Activated gamma-delta T cell treated with anti-CD3 and anti-CD28 coated beads, Interleukin-2, amount 50 U/mL, for 16 hours (primary cell): ENCODE measurements at places on chromosomes 2 and 18.

- no peak for DNase-seq
Observed at GRCh38 chr18:67219821-67220220, 296.7 kb downstream of the DSEL start.

GRCh38 chr18:69209761-69210160, 190.9 kb upstream of the DOK6 start:
- no peak for DNase-seq

GRCh38 chr18:65942854-65943253, 192.0 kb downstream of the CDH7 start:
- no peak for DNase-seq

DNA sequence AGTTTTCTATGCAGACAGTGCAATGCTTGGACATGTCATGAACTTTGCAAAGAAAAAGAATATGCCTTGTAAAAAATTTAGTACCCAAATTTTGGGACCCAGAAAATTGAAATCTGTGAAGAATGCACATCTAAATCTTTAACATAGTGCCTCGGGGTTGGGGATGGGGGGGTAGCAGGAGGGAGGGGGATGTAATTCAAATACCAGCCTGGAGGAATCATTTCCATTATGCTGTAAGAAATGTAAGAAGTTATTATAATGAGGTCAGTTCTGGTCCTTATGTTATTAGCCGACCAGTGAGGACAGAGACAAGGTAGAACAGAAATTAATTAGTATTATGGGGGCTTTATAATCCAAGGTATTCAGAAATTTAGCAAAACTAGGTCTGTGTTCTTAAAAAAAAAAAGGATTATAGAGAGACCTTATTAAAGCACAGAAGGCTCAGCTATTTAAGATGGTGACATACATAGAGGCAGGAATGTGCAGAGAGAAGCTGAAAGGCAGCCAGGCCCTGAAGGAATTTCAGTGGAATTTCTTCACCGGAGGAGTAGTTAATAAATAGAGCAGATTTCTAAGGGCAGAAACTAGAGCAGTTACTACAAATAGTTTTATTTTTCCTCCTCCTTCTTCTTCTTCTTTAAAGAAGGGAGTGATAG, 89.0 kb upstream of the RBMS1 start:
- DNase-seq = no peak

GRCh38 chr2:121479882-121480522, 50.7 kb upstream of the RNU4ATAC start:
- no peak for DNase-seq

DNA sequence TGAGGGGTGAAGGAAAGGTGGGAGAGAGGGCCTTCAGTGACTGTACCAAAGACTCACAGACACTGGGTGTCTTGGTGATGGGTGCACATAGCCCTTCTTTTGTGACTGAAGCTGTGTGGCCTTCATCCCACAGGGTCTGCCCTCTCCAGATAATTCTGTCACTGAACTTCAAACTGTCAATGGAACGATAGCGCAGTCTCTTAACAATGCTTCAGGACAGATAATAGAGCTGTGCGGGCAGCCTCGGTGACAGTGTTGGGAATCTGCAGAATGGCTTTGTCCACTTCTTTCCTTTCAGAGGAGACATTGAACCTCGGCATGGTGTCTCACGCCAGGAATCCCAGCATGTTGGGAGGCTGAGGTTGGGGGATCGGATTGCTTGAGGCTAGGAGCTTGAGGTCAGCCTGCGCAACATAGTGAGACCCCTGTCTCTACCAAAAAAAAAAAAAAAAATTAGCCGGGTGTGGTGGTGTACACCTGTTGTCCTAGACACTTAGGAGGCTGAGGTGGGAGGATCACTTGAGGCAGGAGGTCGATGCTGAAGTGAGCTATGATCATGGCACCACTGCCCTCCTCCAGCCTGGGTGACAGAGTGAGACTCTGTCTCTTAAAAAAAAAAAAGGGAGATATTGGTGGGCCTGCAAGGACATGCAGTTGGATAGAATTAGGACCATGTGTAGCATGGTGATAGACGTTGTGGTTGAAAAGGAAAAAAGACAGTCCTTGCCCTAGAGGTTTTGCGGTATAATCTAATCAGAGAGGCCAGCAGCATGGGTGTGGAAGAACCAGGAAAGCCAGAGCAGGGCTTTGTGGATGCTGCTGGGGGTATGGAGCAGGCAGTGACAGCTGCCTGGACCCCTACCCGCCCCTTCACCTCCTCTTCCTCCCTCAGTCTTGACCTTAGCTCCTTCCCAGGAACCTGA, 91.4 kb downstream of the LDLRAD4 start:
- no peak for DNase-seq

- DNase-seq = no peak
Observed at GRCh38 chr18:68722821-68723220, 7.9 kb upstream of the TMX3 start.

DNA sequence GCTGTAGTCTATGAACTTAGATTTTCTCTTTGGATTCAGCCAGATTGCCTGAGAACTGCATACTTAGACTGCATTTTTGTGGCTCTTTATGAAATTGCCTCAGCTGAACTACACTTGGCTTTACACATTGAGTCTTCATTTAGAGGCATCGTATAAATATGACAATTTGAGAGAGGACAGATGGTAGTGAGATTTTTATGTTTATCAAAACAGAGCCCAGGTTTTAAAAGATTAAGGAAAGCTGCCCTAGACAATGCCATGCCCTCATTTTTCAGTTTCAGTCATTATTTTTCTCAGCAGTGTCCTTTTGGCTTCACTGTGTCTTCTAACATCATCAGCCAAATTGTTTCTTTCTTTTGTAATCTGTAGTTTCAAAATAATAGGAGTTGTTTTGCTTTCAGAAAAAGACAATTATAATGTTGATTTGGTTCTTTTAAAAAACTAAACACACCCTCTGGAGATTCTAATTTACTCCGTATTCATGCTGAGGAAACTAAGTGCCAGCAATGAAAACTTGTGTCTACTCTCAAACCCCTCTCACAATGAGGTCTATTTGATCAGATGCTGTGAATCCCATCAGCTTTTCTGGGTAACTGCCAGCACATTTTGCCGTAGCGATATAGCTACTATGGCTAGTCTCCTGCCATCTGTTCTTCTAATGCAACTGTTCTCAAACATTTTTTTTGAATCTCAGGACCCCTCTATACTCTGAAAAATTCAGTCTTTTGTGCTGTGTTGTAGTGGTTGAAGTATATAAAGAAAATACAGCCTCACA, 46.2 kb downstream of the TWSG1 start:
- DNase-seq = no peak

- no peak for DNase-seq
Observed at GRCh38 chr2:43038696-43039094, 187.7 kb downstream of the ZFP36L2 start.

GRCh38 chr2:61857224-61857623, 3.4 kb upstream of the FAM161A start:
- no peak for DNase-seq

DNA sequence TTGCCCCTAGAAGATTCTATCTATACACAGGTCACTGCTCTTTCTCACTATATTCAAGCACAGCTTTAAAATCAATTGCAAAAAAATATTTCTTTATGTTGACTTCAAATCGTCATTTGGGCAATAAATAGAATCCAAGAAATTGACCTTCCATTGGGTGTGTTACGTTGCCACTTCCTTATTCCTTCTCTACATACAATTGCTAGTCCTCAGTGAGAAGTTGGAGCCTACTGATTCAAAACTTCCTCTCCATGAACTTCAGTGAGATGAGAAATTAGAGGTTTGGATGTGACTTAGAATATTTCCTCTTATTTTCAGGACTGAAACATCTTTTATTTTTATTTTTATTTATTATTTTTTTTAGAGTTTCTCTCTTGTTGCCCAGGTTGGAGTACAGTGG, 40.3 kb downstream of the PMAIP1 start:
- DNase-seq = no peak

- DNase-seq = no peak
Observed at GRCh38 chr2:241349941-241350340, 6.1 kb upstream of the FARP2 start.

GRCh38 chr2:9297156-9297555, 90.5 kb downstream of the ASAP2 start:
- DNase-seq = no peak

DNA sequence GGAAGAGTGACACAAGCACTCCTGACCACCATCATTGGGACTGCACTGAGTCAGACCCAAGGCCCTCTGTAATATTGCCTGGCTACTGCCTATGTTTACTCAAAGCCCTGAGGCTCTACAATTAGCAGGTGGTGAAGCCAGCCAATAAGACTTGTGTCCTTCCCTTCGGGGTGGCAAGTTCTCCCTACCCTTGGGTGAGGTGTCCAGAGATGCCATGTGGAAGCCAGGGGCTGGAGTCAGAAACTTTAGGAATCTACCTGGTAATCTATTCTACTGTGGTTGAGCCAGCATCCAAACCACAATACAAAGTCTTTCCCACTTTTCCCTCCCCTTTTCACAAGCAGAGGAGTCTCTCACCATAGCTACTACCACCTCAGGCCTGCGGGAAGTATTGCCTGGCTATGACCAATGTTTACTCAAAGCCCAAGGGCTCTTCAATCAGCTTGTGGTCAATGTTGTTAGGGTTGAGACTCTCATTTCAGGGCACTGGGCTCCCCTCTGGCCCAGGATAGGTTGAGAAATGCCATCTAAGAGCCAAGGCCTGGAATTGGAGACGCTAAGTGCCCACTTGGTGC, 17.6 kb downstream of the DHRS9 start:
- no peak for DNase-seq

DNA sequence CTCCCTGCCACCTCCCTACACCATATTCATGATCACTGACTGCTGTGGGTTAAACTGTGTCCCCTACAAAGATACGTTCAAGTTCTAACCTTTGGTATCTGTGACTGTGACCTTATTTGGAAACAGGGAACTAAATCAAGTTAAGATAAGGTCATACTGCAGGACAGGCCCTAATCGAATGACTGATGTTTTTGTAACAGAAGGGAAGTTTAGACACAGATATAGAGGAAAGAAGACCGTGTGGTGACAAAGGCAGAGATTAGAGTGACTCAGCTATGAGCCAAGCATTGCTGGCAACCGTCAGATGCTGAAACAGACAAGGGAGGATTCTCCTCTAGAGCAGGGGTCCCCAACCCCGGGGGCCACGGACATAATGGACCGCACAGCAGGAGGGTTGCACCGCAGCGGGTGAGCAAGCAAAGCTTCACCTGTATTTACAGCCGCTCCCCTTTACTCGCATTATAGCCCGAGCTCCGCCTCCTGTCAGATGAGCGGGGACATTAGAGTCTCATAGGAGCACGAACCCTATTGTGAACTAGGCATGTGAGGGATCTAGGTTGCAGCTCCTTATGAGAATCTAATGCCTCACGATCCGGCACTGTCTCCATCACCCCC, 28.9 kb upstream of the RNF152 start:
- DNase-seq = no peak

- no peak for DNase-seq
Observed at GRCh38 chr2:225122007-225122406, 79.7 kb upstream of the DOCK10 start.
